ENCODE measurements at places on chromosomes 16 and 17.

DNA sequence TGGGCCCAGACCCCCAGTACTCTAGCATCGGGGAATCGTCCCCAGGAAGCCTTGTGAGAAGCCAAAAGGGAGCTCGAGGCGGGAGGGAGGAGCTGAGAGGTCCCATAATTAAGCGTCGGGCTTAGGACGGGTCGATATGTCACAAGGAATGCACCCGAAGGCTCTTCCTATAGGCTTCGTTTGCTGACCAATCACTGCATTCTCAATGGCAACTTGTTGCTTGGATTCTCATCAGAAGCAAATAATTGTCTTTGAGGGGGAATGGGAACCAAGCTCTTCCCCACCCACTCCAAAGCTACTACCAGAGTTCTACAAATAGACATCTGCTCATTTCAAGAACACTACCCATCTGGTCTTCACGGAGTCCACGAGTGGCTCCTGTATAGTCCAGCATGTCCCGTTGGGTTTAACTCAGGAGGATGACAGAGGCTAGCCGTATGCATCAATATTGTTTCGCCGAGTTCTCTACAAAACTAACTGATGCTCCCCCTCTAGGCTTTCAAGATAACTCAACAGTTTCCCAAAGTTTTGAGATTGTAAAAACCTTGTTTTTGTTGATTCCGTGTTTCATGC, 628 bp upstream of the BLMH start:
- DNase-seq = no peak

GRCh38 chr17:65041518-65041917, 15.0 kb downstream of the GNA13 start:
- no peak for DNase-seq

DNA sequence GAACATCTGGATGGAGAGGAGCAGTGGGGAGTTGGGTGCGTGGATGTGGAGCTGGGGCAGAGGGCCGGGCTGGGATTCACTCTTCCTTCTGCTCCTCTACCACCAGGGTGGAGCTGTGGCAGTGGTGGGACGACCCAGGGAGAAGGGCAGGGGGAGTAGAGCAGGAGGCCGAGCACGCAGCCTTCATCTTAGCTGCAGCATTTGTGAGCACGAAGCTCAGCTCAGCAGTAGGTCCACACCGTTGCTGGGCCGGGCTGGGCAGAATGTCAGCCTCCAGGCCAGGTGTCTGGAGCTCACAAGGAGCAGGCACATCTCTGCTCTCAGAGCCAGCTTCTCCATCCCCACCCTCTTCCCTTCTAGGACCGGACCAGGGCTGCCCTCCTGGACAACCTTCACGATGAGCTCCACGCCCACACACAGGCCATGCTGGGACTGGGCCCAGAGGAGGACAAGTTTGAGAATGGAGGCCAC, 55.7 kb downstream of the OR1D5 start:
- DNase-seq = no peak

- no peak for DNase-seq
Measured at GRCh38 chr17:77558846-77559626, 399.5 kb upstream of the TNRC6C start.

DNA sequence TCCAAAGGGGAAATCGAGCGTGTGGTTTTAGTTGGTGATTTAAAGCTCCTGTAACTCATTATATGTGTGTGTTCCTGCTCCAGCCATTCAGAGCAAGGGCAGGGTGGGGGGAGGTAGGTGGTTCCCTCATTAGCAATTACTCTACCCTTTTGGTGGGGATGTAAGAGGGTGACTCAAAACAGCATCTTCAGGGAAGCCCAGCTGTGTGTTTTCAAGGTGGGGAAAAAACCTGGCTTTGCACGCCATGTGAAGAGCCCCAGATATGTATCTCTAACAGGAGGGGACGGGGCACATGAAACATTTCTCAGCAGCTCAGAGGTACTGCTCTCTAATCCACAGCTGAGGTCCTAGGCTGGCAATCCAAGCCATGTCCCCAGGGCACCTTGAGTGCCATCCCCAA, 241.3 kb upstream of the ZFHX3 start:
- DNase-seq = no peak

All from CD8-positive, alpha-beta memory T cell (primary cell).